T1000 (cell line): ENCODE measurements at places on chromosomes 6 and 20.

GRCh38 chr6:69220375-69220774 is 576.4 kb downstream of the LMBRD1 start:
- DNase-seq = no peak

- DNase-seq = no peak
Observed at GRCh38 chr6:107756660-107757355, 67.3 kb downstream of the SCML4 start.

- no peak for DNase-seq
Observed at GRCh38 chr20:25848222-25848621, 151.6 kb upstream of the ZNF337 start.

- no peak for DNase-seq
Observed at GRCh38 chr6:110795271-110795670, 20.0 kb downstream of the CDK19 start.

- no peak for DNase-seq
Observed at GRCh38 chr6:2944405-2945152, 26.8 kb downstream of the SERPINB6 start.

DNA sequence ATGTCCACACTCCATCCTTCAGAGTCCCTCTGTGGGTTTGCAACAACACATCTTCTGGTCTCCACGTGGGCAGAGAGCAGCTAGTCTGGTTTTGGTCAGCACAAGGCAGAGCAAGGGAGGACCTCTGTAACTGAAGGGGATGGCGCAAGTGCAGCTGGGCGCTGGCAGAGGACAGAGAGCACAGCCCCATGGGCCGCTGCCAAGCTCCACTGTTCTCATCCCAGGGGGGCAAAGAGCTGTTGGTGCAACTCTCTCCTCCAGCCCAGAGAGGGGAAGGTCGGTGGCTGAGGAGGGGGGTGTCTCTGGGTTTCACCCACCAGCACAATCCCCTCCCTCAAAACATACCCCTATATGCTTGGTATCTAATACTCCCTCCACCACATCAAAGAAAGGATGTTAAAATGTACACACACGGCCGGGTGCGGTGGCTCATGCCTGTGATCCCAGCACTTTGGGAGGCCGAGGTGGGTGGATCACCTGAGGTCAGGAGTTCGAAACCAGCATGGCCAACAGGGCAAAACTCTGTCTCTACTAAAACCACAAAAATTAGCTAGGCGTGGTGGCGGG is 9.1 kb downstream of the ATP9A start:
- DNase-seq = no peak

DNA sequence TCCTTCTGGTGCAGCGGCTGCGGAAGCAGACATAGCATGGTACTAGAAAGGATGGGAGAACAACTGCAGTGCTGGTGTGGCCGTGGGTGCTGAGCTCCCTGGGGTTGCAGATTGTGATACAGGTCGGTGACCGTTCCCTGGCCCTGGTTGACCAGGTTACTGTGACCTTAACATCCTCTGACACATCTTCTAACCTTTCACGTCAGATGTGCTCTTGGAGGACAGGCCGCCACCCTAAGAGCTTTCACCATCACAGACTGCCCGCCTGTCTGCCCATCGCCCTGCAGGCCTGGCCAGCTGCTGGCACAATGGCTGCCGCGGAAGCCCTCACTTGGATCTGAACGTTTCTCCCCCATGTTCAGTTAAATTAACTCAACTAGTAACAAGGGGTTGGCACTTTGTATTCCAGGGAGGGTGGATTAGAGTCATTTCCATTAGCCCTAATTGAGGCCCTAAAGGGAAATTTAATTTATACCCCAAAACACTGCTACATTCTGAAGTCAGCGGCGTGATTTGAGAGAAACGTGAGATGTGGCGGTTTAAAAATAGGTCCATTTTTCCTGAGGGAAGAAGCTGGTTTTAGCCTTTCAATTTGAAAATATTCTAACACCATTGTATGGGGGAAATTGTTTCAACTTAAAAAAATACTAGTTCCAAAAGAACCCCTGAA is 443.9 kb upstream of the CDH4 start:
- no peak for DNase-seq

DNA sequence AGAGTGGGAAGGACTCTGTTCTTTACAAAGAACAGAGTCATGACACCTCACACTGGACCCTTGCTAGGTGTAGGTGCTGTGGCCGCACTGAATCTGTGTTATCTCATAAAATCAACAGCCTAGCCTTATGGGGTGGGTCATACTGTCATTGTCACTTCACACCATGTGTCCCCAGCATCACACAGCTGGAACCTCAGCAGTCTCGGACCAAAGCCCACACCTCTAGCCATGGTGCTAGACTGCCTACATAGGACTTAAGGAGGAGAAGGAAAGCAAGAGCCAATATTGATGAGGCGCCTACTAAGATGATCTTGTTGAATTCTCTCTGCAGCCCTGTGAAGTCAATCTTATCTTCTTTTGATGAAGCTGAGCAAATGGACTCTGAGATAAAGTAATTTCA is 31.0 kb downstream of the UNC5CL start:
- DNase-seq = no peak

- DNase-seq = no peak
Observed at GRCh38 chr6:154878871-154879491, 116.1 kb upstream of the TIAM2 start.

- no peak for DNase-seq
Observed at GRCh38 chr20:46268131-46268614, 40.1 kb downstream of the CDH22 start.

GRCh38 chr20:11957911-11958310 is 40.2 kb downstream of the BTBD3 start:
- no peak for DNase-seq

- no peak for DNase-seq
Observed at GRCh38 chr20:50320005-50320900, 129.6 kb downstream of the CEBPB start.

GRCh38 chr6:166419286-166419685 is 36.5 kb upstream of the MPC1 start:
- DNase-seq = no peak

- DNase-seq = no peak
Observed at GRCh38 chr20:21577551-21577950, 63.7 kb upstream of the NKX2-2 start.

DNA sequence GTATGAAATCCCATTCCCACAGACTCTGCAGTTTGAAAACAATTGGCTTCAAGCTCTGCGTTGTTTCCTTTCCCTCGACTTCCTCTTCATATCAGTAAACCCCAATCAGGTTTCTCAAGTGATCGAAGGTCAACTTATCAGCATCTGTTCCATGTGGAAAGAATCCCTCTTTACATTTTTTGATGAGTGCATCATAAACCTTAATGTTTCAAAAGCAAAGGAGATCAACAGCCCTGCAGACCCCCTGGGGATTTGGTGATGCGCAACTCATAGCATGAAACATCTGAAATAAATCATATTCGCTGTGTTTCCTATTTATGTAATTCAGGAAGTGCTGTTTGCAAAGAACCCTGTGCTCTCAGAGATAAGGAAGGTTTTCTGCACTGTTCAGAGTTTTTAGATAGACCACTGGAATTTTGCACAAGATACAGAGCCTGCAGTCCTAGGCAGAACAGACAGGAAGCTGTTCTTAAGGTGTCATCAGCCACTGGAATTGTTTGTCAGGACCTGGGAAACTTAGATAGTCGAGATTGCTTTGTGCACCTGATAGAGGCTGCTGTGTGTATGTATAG is 216.0 kb downstream of the HIVEP2 start:
- DNase-seq = peak; percentile 27

GRCh38 chr6:89580997-89581666 is 57.4 kb downstream of the LYRM2 start:
- DNase-seq = no peak
